ENCODE measurements at places on chromosomes 12 and 14.

DNA sequence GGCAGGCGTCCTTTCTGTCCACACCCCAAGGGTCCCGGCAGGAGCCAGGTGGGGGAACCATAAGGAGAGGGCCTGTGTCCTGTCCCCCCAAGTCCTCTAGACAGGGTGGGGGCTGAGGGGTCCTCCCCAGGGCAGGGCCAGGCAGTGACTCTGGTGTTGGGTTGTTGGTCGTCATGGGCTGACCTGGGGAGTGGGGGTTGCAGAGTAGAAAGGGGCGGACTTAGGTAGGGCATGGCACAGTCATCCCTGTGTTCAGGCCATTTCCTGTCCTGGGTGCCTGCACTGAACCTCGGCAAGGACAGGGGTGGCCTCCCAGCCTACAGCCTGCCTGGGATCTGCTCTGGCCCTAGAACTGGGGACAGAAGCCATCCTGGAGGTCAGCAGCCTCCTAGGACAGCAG lies 356.2 kb downstream of the TMEM121 start:
- no peak for DNase-seq

GRCh38 chr14:78022059-78022458 lies 148.1 kb upstream of the NRXN3 start:
- DNase-seq: no peak

DNA sequence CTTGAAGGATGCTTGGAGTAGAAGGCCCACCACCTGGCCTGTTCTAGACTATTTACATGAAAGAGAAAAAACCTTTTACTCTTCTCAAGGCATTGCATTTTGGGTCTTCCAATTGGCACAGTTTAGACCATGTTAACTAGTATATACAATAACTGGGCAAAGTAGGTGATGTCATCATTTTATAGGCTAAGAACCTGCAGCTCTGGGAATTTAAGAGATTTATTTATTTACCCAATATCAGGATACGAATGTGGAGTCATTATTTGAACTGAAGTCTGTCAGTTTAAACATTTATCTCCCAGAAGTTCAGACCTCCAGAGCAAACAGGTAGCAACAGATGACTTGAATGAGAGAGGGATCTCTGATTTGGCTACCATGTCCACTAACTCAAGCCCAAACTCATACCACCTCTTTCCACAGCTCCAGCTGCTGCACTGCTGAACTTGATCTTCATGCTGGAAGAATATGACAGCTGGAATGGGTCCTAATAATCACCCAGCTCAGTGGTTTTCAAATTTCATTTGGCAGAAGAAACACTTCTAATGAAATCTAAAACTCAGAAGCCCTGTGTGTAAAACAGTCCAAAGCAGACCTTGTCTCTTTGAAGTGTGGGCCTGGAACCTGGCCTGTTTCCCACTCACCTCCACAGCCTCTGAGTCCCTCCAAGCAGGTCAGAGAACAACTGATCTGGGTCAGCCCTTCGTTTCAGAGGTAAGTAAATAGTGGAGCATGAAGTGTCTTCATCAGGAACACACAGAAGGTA lies 179.2 kb downstream of the EMP1 start:
- no peak for DNase-seq

GRCh38 chr14:61454545-61454944 lies 133.2 kb downstream of the PRKCH start:
- DNase-seq: no peak

DNA sequence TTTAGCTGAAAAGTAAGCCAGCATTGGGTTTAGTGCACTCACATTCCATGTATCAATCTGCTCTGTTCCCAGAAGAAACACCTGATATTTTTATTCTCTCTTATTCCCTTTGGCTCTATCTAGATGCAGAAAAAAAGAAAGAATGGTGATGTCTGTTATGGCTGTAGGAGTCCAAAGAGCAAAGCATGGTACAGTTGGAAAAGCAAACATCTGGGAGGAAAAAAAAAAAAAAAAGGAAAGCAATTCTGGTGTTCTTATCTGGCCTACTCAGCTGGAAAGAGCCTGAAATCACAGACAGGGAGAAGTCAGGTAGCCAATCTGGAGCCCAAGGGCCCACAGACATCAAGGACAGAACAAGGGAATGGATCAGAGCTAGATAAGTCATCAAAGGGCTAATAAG lies 293.9 kb downstream of the DUSP6 start:
- DNase-seq: no peak
